ENCODE measurements at places on chromosomes 4 and X. TPM values are rescaled to one million over a fixed set of nuclear protein-coding genes. Genes with fewer than 3 reads are reported as not detected.

PRKG2 gene
- 13.0 TPM for total RNA-seq

STAP1 gene
- total RNA-seq, result not detected

CCKAR gene
- not detected for total RNA-seq

DDX60 gene
- total RNA-seq, result 3.3 TPM

APELA gene
- total RNA-seq, result 0.41 TPM

PIN4 gene
- total RNA-seq, result 16.3 TPM

LUZP4 gene
- total RNA-seq, result not detected

EGFL6 gene
- total RNA-seq, result 0.82 TPM

ATP2B3 gene
- total RNA-seq, result 7.3 TPM

CWH43 gene
- not detected for total RNA-seq

ANKRD37 gene
- total RNA-seq, result 9.4 TPM

USP27X gene
- total RNA-seq, result 15.9 TPM

UGT2A1 gene
- total RNA-seq, result not detected

SPIN2A gene
- 2.0 TPM for total RNA-seq

GPC4 gene
- 1.2 TPM for total RNA-seq
